ENCODE measurements at places on chromosomes 6 and 20.

DNA sequence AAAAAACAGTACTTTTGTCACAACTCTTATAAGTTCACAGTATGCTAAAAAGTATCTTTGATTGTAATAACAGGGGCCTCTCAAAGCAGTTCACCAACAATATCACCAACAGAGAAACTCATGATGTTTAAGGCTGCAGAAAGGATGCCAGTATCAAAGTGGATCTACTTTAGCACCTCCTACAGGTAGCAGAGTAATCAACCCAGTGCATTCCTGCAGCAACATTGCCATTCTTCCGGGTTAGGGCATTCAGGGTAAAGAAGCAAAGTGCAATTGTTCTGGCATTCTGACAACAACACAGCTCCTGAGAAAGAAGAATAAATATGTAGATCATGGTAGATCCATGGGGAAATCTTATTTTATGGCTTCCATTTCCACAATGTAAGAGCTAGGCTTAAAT is 7.6 kb upstream of the SLC17A4 start:
- DNase-seq, result no peak

DNA sequence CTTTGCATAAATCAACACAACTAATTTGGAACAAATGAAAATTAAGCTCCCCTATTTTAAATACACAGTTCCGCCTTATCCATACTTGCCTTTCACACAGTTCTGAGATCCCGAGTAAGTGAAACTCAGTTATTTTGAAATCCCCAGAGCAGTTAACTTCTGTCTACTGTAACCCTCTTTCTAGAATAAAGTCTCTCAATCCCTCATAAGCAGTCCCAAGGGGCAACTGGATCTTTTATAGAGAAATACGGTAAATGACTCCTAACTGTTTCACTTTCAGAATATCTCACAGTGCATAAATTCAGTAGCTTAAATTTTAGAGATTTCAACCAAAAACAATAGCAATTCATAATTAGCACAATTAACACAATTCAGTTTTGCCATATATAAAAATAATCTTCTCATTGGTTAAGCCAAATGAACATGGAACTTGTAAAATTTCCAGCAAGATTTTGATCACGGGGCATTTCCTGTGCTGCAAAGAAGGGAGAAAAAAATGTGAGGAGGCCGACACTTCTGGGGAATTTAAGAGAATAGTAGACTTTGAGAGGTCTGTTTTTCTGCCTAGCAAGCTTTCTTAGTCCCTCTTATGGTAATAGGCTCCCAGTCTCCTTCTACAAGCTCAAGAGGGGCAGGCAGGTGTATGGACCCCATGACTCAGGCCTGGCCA is 78.3 kb downstream of the KIF6 start:
- no peak for DNase-seq

DNA sequence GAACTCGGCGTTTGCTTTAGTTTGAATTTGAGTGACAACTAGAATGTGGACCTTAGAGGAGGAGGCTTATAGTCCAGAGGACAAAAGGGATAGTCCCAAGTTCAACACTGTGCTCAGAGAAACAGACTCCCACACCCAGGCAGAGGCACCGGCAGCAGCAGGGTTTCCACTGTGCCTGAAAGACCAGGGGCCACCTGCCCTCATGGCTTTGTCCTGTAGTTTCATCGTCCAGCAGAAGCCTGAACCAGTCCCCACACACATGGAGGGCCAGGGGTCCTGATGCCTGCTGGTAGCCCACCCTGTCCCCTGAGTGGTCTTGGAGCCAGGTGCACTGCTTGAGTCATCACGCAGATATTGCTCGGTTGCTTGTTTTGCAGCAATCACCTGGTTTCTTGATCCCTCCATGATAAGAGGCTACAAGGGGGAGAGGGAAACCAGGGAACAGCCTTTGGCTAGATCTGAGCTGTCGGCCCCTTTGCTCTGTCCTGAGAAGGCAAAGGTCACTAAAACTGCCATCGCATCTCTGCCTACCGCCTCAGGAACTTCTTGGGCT is 7.2 kb upstream of the ACSS1 start:
- no peak for DNase-seq

DNA sequence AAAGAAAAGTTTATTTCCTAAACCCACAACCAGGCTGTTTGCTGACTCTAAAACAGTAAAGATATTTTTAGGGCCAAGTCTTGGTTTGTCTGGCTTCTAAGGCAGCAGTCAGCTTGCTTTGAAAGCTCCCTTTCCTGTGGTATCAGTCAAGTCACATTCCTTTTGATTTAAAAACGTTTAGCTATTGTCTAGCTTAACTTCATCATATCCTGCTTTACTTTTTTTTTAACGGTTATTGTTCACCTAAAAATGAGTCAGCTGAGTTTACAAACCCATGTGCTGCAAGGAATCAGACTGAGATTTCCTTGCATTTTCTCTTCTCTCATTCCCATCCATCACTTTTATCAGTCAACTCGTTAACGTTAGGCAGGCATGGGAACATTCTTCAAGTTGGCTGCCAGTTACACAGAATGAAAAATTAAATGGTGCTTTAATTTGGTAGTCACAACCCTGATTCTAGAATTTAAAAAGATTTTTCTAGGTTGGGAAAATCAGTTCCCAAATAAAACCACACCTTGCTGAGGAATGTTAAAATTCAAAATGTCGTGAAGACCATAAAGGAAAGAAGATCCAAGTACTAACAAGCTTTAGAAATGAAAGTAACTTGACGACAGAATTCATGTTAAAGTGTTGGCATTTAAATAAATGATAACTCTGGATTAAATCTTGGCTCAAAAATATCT is 45.9 kb downstream of the ELOVL5 start:
- DNase-seq, result peak; percentile 78

DNA sequence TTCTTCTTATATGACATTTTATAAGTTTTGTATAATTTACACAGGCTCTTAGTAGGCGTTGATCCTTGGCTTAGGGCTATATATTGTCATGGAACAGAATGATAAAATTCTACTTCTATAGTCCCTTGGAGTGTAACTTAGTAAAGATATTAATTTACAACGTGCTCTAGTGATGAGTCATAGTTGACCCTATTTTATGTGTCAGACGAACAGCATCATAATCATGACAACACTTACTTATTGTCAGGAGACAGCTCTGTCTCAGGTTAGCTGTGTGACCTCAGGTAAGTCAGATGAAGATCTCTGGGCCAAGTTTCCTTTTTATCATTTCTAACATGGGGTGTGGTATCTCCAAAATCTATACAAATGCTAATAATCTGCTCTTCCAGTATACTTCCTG is 473.5 kb downstream of the UTRN start:
- DNase-seq, result no peak

GRCh38 chr6:75612434-75612833 is 10.8 kb downstream of the SENP6 start:
- no peak for DNase-seq

DNA sequence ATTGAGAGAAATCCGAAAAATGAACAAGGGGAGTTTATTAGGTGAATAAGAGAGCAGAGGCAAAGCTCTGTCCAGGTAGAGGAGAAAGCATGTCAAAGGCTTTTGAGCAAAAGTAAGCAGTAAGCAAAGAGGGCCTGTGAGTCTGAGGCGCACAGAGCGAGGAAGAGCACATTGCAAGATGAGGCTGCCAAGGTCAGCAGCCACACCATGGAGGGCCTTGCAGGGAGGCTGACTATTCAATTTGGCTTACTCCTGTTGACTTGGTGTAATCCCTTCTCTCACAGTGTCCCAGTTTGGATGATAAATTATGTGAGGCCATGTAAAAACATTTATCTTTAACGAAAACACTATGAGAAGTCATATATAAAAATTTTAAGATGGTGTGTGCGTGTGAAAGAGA is 32.4 kb downstream of the SESN1 start:
- DNase-seq, result no peak

GRCh38 chr6:10968776-10969175 is 75.3 kb downstream of the ELOVL2 start:
- DNase-seq, result peak; percentile 65

DNA sequence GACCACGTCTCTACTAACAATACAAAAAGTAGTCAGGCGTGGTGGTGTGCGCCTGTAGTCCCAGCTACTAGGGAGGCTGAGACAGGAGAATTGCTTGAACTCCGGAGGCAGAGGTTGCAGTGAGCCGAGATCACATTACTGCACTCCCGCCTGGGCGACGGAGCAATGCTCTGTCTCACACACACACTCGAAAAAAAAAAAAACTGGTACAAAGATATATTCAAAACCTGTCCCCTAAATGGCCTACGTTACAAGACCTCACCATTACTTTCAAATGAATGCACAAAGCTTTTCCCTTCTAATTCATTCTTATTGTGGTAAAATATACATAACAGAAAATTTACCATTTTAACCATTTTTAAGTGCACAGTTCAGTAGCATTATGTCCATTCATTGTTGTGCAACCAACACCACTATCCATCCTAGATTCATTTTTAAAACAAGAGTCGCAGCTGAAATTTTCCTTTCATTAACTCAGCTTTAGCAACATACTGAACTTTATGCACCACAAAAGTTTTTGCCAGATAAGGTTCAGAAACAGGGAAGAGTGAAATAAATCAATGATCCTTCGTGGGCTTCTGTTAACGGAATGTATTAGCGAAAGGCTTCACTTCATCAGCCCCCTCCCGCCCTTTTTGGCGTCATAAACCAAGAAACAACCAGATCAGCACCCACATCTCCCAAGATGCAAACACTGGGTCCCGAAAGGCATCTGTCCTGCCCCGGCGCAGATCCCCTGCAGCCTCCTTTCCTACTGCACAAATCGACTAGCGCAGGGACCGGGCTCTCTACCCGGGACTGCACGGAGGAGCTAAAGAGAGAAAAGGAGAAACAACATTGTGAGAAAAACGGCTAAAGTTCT is 825 bp upstream of the FAM135A start:
- no peak for DNase-seq

- no peak for DNase-seq
Measured at GRCh38 chr6:26280407-26280806, 84.6 kb upstream of the BTN3A2 start.

GRCh38 chr6:26275663-26276062 is 89.3 kb upstream of the BTN3A2 start:
- no peak for DNase-seq

DNA sequence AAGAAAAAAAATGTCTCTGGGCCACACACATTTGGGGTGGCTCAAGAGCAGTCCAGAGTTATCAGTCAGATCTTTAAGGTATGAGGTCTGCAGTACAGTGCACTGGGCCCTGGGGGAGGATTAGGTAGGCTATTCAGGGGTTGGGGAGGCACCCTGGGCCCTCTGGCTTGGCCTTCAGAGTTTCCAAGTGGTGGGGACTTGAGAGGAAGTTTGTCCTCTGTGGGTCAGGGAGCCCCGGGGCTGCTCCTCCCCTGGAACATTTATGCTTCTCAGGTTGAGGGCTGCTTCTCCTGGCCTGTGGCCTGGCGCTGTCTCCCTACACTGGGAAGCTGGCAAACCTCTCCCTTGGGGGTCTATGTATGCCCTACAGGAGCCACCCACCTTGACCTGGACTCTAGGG is 46.0 kb downstream of the PTK7 start:
- DNase-seq, result no peak

DNA sequence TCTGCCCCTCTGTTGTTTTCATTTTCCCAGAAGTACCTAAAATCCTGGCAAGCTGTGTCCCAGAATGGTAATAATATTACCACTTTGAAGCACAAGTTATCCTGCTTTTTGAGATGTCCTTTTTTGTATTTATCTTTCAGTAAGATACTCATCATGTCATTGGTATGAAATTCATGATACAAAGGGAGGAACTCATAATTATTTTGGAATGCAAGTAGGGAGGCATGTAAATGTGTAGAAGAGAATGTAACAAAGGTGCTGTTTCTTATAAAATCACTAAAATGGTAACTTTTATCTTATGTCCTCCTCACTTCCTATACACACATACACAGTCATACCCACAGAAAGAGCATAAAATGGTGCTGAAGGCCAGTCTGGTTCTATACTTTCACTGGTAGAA is 109.9 kb downstream of the CD2AP start:
- peak; percentile 9 for DNase-seq

DNA sequence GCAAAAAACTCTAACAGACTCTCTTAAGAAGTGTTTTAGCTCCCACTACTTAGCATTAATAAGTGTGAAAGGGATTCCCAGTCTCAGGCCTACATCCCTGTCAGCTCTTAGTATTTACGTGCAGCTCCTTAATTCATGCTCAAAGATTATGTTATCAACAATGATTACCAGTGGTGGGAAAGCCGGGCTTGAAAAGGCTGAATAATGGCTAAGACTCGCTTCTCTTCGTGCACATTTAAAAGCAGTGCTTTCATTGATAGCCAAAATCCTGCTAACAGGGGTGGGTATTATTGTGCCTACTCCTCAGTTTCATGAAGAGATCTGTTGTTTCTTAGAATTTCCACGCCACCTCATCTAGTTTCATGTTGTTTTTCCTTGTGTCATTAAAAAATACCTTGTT is 518.8 kb downstream of the GRIK2 start:
- no peak for DNase-seq

DNA sequence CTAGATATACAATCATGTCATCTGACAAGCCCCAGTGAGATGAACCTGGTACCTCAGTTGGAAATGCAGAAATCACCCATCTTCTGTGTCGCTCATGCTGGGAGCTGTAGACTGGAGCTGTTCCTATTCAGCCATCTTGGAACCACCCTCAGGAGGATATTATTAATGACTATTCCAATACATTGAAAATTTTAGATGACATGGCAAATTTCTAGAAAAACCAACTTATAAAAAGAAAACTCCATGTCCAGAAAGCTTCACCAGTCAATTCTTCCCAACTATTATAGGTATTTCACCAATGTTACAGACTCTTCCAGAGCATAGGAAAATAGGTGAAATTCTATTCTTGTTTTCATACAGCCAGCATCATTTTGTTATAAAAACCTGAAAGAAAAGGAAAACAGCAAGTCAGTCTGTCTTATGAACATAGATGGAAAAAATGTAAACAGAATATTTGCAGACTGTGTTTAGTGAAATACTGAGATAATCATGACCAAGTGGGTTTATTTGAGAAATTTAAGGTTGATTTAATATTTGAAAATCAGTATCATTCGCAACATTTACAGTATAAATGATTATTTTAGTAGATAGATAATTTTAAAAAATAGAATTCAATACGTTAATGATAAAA is 43.3 kb downstream of the ATRN start:
- DNase-seq, result no peak

GRCh38 chr20:44572551-44573500 is 9.6 kb upstream of the PKIG start:
- peak; percentile 81 for DNase-seq

- DNase-seq, result no peak
Measured at GRCh38 chr6:118908441-118908840, 14.5 kb downstream of the ASF1A start.

DNA sequence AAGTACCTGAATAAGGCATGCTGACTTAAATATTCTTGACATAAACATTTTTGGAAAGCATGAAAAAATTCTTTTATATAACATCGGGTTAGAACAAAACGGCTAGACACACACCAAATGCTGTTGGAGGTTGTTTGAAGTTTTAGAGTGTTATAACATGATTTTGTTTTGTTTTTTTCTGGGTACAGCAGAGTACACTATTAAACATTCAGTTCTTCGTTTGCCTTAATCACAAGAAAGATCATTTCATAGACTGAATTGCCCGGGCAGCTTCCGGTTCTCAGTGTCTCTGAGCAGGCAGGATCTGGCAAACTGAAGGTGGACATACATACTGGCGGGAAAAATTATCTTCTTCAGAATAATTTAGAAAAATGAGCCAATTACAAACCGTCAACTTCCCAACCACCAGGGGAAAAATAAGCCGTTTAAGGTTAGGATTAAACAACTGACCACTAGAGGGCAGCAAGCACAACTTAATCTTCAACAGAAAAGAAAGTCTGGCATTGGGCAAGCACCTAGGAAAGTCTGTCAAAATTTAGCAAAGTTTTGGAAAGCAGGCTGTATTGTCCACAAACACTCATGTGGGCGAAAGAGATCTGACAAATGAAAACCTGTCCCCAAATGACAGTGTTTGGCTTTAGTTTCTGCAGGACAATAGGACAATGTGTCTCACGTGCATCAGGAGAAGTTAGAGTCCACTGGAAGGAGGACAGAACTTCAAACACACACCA is 15.0 kb downstream of the ZNF217 start:
- DNase-seq, result peak; percentile 85

All from AG08395 (cell line).